ENCODE measurements at places on chromosomes 4 and X.

DNA sequence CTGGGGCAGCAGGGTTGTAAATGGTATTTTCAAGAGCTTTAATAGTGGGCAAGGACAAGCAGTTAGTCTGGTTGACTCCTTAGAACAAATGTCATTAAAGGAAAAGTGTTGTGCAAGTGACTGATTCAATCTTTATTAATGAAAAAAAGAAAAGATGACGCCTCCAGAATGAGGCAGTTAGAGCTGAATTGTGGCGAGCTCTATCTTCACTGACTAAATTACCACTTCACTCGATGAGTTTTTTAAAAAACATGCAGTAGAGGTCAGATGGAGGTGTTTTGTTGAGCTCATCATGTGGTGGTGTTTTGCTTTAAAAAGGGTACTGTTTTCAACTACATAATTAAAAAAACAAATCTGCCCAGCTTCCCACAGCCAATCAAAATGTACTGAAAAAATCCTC is 28.1 kb upstream of the TENM3 start:
- no peak for DNase-seq

- no peak for DNase-seq
Measured at GRCh38 chr4:10288830-10289537, 168.2 kb downstream of the ZNF518B start.

- no peak for DNase-seq
Measured at GRCh38 chrX:135345107-135345589, 35.9 kb downstream of the ETDC start.

GRCh38 chr4:104976262-104976661 is 170.4 kb upstream of the TET2 start:
- no peak for DNase-seq

- no peak for DNase-seq
Measured at GRCh38 chr4:76748649-76749048, 149.3 kb downstream of the SOWAHB start.

GRCh38 chr4:28754376-28754775 is 1893.7 kb downstream of the STIM2 start:
- DNase-seq, result no peak

DNA sequence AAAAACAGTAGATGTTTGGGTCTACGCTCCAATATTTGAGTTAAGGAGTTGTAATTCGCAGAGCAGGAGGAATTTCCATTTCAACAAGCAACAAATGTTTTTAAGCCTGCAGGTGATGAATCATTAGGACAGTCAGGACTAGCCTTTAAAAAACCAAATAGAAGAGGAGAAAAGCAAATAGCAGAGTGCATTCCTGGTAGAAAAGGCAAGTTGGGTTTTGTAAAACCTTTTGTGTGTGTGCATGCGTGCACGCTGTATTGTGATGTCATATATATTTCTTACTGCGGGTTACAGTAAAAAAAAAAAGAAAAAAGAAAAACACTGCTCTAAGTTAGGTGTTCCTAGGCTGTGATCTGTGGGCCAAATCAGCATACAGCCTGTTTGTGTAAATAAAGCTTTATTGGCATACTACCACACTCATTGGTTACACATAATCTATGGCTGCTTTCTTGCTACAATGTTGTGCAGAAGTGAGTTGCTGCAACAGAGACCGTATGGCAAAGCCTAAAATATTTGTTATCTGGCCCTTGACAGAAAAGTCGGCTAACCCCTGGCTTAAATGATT is 135.6 kb downstream of the MID1 start:
- DNase-seq, result no peak

GRCh38 chr4:147428583-147428982 is 52.3 kb upstream of the EDNRA start:
- no peak for DNase-seq

DNA sequence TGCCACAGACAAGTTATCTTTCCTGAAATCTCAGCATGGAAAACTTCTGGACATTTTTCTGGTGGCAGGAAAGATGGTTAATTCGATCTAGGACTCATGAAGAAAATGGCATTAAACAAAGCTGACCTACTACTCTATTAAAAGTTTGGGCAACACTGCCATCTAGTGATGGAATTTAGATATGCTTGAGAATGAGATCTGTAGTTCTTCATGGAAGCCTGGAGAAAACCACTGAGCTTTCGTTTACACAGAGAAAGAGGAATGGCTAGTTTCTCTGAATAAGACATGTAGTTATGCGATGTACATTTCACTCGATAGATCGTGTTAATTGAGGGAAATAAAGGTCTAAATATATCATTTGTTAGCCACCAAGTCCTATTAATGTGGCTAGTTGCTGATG is 51.7 kb upstream of the CHRDL1 start:
- peak; percentile 10 for DNase-seq

DNA sequence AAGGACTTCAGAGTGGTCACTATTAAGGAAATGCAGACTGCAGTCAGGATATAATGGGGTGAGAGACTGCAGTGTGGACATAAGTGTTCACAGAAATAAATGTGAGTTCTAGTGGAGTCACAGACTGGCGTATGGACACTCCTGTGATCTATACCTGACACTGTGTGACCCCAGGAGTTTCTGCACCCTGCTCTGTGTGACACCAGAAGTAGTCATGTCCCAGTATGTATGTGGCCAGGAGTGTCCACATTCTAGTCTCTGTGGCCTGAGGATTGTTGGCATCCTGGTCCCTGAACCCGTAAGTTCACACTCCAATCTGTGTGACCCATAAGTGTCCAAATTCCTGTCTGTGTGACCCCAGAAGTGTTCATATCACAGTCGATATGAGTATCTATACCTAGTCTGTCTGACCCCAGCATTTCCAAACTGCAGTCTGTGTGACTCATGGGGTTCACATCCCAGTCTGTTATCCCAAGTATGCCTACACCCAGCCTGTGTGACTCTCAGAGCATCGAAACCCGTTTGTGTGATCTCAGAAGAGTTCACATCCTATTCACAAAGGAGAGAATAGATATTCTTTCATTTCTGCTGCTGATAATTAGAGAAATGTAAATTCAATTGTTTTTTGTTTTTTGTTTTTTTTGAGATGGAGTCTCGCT is 16.3 kb downstream of the WDR13 start:
- DNase-seq, result no peak

- no peak for DNase-seq
Measured at GRCh38 chr4:137536789-137537561, 4.7 kb upstream of the PCDH18 start.

- no peak for DNase-seq
Measured at GRCh38 chr4:151961456-151961855, 200.6 kb upstream of the GATB start.

DNA sequence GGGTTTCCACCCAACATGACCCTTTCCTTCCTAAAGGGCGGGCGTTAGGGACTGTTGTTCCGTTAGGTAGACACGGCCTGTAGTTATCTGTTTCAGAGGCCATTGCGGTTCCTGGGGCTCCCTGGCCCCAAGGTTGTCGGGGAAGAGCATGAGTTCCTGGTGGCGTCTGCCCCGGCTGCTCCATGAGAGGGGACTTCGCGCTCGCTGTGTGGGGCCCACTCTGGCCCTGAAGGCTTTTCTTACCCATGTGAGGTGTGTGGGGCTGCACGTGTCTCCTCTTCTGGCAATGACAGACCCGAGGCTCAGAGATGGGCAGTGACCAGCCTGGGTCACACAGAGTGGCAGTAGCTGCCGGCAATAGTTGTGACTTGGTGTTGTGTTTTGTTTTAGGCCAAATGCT is 9.1 kb downstream of the TADA2B start:
- DNase-seq, result no peak

DNA sequence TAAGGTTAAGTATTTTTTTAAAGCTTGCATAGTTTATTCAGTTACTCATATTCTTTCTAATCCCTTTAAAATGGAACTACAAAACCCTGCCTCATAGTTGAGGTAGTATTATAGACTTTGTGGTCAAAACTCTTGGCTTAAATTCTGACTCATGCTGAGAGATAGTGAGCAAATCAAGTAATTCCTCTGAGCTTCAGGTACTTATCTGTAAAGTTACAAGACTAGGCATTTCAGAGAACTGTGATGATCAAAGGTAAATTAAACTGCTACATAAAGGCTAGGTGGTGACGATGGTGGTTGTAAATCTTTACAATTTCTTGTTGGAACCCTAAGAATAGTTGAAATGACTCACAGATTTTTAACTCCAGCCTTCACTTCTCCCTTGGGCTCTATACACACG is 3.2 kb upstream of the CLOCK start:
- DNase-seq, result no peak

GRCh38 chr4:35358001-35358584 is 886.2 kb downstream of the ARAP2 start:
- DNase-seq, result no peak

DNA sequence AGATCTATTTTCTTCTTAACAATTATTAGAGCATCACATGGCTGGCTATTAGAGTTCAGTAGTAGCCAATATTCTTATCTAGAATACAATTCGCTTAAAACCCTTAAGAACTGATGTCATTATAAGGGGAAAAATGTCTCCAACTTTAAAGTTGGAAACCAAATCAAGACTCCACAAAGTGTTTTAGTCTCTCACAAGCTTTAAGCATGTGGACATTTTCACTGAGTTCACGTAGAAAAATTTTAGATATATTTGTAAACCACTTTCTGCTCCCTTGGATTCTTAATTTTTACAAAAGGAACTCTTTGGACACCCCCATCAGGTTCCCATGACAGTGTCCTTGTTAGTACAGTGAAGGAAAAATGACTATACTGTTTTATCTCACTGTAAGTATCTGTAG is 123.9 kb upstream of the NAP1L5 start:
- no peak for DNase-seq

- DNase-seq, result no peak
Measured at GRCh38 chr4:12651876-12652275, 832.3 kb downstream of the RAB28 start.

- no peak for DNase-seq
Measured at GRCh38 chr4:156280686-156281085, 327.0 kb upstream of the CTSO start.

GRCh38 chrX:119201570-119201969 is 34.5 kb upstream of the PGRMC1 start:
- DNase-seq, result no peak

DNA sequence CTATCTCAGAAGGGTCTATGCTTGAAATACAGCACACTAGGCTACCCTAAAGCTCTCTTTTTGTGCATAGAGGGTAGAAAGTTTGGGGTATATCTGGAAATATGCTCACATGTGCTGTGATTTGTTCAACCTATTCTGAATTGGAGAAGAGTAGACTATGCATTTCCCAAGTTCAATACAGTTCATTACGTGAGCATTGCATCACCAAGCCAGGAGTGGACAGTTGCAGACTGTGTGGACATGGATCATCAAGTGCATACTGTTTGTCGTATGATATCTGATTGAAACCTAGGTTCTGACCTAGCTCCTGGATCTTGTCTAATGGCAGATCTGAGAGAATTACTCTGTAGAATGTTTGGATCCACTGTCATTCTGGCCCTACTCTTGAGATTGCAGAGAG is 161.1 kb downstream of the FRAS1 start:
- no peak for DNase-seq

GRCh38 chrX:19133231-19133630 is 11.0 kb upstream of the ADGRG2 start:
- no peak for DNase-seq

DNA sequence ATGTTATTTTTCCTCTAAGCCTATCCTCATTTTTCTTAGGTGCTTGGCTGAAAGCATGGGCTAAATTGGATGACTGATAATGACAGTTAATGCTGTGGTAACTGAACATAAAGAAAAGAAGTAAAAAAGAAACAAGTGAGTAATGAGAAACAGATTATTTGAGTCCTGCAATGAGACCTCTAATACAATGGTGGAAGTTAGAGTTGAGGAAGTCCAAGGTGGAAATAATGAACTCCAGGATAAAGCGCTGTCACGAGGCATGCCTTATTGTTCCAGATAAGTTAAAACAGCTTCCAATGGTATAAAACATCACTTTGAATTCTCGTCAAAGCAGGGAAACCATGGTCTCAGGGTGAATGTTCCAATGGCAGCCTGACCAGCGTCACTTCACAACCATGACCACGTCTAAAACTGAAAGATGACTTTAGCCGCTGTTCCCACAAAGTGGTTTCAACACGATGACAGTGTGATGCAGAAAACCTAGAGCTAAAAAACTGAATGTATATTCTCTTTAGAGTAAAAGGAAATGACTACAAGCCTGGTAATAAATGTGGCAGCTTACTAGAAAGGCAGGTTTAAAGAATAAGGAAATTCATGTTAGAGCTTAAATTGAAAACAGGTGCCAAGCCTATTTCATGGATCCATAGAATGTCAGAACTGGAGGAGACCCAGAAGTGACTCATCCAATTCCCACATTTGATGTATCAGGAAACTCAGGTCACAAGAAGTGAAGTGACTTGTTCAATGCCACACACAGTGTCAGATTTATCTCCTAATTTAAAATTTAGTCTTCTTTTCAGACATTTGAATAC is 202.6 kb upstream of the GYPA start:
- DNase-seq, result no peak

GRCh38 chr4:151184523-151185458 is 85.4 kb downstream of the RPS3A start:
- no peak for DNase-seq

DNA sequence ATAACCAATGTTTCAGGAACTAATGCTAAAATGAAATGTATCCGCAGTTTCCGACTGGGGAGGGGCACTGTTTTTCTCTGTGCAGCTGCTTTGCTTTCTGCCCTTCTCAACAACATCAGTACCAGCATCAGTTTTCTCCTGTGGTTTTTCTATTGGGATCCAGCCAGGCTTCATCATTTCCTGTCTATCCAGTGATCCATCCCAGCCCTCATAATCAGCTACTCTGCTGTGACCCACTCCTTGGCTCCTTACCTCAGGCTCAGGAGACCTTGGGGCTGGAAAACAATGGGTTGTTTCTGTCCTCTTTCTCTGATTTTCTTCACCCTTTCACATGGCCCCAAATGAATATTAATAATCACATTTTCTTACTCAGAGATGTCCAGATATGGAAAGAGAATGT is 222.2 kb upstream of the DKK2 start:
- DNase-seq, result no peak

GRCh38 chr4:102172341-102172740 is 172.9 kb downstream of the SLC39A8 start:
- DNase-seq, result no peak

- DNase-seq, result no peak
Measured at GRCh38 chr4:147480891-147481576, at the start of gene EDNRA. EDNRA (plus strand) TSS chr4:147481097; CDS start chr4:147485682, 4,585 bp downstream.

- DNase-seq, result no peak
Measured at GRCh38 chr4:55447831-55448230, 52.1 kb downstream of the TMEM165 start.

GRCh38 chrX:116628464-116628863 is 165.7 kb upstream of the CT83 start:
- DNase-seq, result no peak

GRCh38 chr4:1501754-1502500 is 95.7 kb upstream of the NKX1-1 start:
- no peak for DNase-seq

Measured in activated CD4-positive, alpha-beta T cell treated with anti-CD3 and anti-CD28 coated beads for 24 hours (primary cell).